ENCODE measurements at places on chromosomes 4 and X. TPM values are rescaled to one million over a fixed set of nuclear protein-coding genes. Genes with fewer than 3 reads are reported as not detected.

PLAC8 gene
- 1.1 TPM for total RNA-seq

CLTRN gene
- total RNA-seq, result 0.65 TPM

RAP1GDS1 gene
- total RNA-seq, result 21.8 TPM

DMRTC1 gene
- 0.17 TPM for total RNA-seq

EVC2 gene
- 2.1 TPM for total RNA-seq

SLC34A2 gene
- total RNA-seq, result not detected

GTPBP6 gene
- 49.8 TPM for total RNA-seq

RHOXF2B gene
- not detected for total RNA-seq

SATL1 gene
- not detected for total RNA-seq

WDR17 gene
- 2.0 TPM for total RNA-seq

ANXA3 gene
- total RNA-seq, result 60.0 TPM

FANCB gene
- 3.6 TPM for total RNA-seq

XPNPEP2 gene
- total RNA-seq, result not detected

NAP1L2 gene
- 1.0 TPM for total RNA-seq

PCSK1N gene
- total RNA-seq, result 50.9 TPM

PAGE2B gene
- total RNA-seq, result not detected

MAGEA1 gene
- 0.05 TPM for total RNA-seq

CXCL11 gene
- 0.21 TPM for total RNA-seq

GRIA2 gene
- total RNA-seq, result not detected

SERTM2 gene
- total RNA-seq, result not detected

GRIA3 gene
- not detected for total RNA-seq

PHEX gene
- 0.42 TPM for total RNA-seq

MAGEE1 gene
- total RNA-seq, result 5.2 TPM

SH3BGRL gene
- total RNA-seq, result 39.9 TPM

MAD2L1 gene
- total RNA-seq, result 40.8 TPM

GAGE12F gene
- total RNA-seq, result not detected

FATE1 gene
- not detected for total RNA-seq

VCX gene
- total RNA-seq, result not detected

CYP2U1 gene
- 1.3 TPM for total RNA-seq

LANCL3 gene
- not detected for total RNA-seq

TACR3 gene
- total RNA-seq, result not detected

SEL1L3 gene
- total RNA-seq, result 22.9 TPM

EREG gene
- total RNA-seq, result 10.2 TPM

TDO2 gene
- 0.56 TPM for total RNA-seq

ARSJ gene
- total RNA-seq, result 4.3 TPM
